ENCODE measurements at places on chromosomes 5 and 9.

- no peak for DNase-seq
These were observed 293.4 kb downstream of the YTHDC2 start for GRCh38 chr5:113806904-113807303.

GRCh38 chr9:96156171-96156974, 145.6 kb downstream of the HSD17B3 start:
- no peak for DNase-seq

- no peak for DNase-seq
These were observed 439.3 kb downstream of the DTWD2 start for GRCh38 chr5:118548761-118549720.

GRCh38 chr5:980966-981365, 27.6 kb upstream of the NKD2 start:
- no peak for DNase-seq

GRCh38 chr5:10507575-10508096, 56.2 kb upstream of the ANKRD33B start:
- no peak for DNase-seq

DNA sequence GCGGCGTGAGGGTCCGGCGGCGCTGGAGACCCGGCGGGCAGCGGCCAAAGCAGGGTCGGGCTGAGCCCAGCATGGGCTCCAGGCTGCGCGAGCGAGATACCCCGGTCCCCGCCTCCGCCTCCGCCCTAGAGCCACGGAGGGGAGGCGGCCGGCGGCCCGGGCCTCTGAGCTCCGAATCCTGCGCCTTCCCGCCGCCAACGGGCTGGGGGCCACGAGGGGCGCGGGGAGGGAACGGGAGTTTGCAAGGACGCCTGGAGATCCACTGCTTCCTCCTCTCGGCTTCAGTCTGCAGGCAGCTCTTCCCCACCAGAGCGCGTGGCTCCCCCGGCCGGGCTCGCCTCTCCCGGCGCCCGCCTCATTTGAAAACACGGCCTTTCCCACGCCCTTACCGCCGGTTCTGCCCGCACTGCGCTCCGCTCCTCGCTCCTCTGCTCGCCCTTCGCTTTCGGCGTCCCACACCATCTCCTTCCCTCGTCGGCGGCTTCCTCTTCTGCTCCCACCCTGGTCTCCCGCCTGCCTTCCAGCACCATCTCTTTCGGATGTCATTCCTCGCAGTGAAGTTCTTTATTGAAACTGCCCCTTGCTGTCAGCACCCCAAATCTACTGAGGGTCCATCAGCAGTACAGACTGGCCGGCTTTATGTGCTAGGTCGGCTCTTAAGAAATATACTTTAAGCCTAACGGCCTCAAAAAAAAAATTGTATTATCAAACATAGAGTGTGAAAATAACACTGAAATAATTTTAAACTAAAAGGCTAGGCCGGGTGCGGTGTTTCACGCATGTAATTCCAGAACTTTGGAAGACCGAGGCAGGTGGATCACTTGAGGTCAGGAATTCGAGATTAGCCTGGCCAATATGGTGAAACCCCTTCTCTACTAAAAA, 105.0 kb upstream of the FAM120A start:
- DNase-seq = no peak

GRCh38 chr9:107744873-107745272, 255.3 kb upstream of the KLF4 start:
- no peak for DNase-seq

DNA sequence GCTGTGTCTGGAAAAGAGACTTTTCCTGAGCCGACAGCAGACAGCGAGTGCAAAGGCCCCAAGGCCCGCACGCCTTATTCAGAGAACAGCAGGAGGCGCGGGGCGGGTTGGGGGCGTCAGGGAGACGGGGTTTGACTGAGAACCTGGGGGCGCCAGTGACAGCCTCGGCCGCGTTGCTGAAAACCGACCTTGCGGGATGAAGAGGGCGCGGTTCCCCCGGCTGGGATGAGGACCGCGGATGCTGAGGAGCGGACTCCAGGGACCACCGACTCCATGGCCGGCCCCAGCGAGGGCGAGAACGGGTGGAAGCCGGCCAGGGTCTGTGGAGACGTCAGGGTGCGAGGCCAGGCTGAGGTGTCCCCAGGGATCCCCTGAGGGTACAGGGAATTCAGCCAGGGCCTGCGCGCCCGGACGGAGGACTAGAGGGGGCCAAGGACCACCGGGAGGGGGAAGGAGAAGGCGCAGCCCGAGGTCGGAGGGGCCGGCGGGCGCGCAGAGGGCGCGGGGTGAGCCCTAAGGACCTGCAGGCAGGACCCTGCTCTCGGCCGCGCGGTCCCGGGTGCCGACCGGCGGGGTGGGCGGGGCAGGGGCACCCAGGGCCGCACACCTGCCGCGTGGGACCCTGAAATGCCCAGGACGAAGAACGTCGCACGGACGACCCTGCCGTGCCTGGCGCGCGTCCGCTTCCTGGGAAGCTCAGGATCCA, 837 bp upstream of the AHRR start:
- DNase-seq = no peak

GRCh38 chr9:135281791-135282737, 194.6 kb downstream of the OLFM1 start:
- no peak for DNase-seq

- no peak for DNase-seq
These were observed 121.2 kb downstream of the CEMIP2 start for GRCh38 chr9:71647094-71647591.

DNA sequence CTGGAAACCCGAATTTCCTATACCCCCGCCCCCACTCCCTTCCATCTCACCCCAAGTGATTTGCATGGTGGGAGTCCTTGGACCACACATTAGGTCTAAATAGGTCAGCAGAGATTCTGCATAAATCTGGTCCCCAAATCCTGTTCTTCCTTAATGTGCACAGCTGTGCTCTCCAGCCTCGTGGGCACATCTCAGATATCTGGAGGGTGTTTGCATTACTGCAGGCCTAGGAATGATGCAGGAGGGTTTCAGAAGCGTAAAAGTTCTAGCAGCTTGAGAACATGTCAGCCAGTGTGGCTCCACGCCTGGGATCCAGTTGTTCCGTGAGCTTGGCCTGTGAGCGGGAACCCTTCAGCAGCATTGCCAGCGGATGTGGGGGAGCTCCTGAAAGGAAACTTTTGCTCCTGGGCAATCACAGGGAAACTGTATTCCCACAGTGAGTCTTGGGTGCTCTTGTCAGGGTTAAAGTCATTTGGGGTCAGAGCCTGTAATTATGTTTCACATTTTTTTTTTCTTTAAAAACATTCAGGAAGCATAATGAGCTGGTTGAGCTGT, 12.9 kb downstream of the ARHGAP26 start:
- DNase-seq = no peak

DNA sequence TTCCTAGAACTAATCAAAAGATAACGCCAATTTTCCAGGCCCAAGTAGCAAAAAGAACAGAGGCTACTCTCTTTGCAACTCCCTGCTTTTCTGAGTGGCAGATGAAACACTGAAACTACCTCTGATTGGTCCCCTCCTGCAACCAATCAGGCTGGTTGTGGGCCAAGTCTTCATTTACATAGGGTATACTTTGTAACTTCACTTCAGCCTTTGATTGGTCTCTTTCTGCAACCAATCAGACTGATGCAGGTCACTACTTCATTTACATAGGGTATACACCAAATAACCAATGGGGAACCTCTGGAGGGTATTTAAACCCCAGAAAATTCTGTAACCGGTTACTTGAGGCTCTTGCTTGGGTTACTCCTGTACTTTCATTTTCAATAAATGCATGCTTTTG, 289.6 kb downstream of the MED10 start:
- no peak for DNase-seq

DNA sequence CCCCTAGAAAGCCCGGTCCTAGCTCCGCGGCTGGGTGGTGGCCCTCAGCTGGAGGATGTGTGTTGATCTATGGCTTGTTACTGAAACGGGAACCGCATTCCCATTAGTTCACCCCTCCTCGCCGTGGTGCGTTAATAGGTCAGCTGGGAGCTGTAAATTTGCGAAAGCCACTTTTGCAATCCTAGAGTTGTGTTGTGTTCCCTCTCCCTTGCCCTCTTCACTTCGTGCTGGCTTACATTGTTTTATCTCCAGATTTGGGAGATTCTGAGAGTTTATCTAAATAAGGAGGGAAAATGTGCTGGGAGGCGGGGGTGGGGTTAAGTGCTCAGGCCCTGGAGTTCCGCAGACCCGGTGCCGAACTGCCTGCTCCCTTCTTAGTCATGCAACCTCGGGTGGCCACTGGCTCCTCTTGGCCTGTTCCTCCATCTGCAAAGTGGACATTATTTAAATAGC, 62.8 kb downstream of the HMCN2 start:
- DNase-seq = no peak

DNA sequence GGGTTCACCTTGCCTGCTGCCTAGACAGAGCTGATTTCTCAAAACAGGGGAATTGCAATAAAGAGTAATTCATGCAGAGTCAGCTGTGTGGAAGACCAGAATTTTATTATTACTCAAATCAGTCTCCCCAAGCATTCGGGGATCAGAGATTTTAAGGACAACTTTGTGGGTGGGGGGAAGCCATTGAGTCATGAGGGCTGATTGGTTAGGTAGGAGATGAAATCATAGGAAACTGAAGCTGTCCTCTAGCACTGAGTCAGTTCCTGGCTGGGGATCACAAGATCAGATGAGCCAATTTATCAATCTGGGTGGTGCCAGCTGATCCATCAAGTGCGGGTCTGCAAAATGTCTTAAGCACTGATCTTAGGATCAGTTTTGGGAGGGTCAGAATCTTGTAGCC, 159.1 kb upstream of the MAP1B start:
- no peak for DNase-seq

GRCh38 chr9:92097997-92098482, 17.2 kb downstream of the SPTLC1 start:
- DNase-seq = no peak

GRCh38 chr9:121651295-121652020, at the start of gene DAB2IP:
Gene DAB2IP (plus strand): TSS chr9:121651634. CDS start chr9:121651776, 142 bp downstream.
- DNase-seq = no peak

DNA sequence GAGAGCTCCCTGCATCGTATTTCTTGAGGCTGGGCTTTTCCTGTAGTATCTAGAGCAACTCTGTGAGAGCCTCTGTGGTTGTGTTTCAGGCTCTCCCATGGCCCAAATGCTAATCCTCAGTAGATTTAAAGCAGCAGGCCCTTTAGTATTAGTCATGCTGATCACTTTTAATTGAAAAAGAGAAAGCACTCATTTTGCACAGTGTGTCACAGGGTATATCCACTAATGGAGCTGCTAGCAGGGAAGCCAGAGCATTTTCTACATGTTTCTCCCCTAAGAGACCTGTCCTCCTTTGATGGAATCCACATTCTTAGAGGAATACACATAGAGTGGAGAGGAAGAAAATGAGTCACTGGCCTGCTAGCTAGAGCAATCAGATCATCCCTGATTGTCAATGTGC, 348.5 kb downstream of the TMEM232 start:
- no peak for DNase-seq

DNA sequence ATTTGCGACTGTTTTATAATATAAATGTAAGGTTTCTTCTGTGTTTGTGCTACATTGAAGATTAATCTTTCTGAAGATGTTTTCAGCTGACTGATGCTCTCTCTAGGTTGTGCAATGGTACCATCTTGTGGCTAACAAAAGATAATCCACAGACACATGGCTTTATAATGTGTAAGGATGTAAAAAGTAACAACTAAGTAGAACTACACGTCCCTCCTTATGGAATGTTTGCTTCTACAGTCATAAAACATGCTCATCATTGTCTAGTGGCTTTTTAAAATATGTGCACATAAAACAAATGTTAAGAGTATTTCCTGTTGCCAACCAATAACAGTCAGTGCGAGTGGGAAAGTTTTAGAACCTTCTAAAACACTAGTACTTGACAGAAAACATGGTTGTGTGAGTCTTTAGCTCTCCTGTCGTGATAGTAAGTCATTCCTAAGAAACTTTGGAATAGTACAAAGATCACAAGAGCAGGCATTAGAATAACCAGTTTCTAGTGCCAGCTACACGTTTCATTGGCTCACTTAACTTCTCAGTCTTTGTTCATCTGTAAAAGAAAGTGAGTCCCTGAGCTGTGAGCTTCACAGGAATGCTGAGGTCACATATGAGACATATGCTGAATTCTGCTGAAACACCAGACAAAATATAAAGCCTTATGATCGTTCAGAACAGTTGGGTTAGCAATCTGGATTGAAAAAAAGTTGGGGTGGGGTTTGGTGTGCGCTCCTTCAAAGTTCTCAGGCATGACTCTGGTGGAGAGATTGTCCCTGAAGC, 75.7 kb upstream of the GLIS3 start:
- DNase-seq = no peak

- DNase-seq = no peak
These were observed 12.5 kb upstream of the SYNPO start for GRCh38 chr5:150627731-150628545.

DNA sequence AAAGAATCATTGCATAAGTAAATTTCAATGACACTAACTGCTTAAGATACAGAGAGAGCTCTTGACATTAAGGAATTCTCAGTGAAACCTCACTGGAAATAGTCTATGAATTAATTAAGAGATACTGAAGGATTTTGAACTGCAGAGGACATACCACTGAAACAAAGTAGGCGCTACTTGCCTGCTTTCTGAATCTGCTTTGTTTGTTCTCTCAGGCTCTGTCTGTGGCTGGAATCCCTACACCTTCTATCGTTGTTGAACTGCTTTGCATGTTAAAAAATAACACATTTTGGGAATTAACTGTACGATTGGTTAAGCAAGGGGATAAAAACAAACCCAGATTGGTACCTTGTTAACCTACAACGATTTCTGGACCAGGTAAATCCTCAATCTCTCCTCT, 435.2 kb downstream of the PDE4D start:
- no peak for DNase-seq

GRCh38 chr5:53350991-53351770, 129.2 kb upstream of the FST start:
- DNase-seq = no peak

- no peak for DNase-seq
These were observed 11.5 kb downstream of the SMIM3 start for GRCh38 chr5:150789943-150790611.

- DNase-seq = no peak
These were observed 94.2 kb downstream of the BARX1 start for GRCh38 chr9:93860694-93861658.

DNA sequence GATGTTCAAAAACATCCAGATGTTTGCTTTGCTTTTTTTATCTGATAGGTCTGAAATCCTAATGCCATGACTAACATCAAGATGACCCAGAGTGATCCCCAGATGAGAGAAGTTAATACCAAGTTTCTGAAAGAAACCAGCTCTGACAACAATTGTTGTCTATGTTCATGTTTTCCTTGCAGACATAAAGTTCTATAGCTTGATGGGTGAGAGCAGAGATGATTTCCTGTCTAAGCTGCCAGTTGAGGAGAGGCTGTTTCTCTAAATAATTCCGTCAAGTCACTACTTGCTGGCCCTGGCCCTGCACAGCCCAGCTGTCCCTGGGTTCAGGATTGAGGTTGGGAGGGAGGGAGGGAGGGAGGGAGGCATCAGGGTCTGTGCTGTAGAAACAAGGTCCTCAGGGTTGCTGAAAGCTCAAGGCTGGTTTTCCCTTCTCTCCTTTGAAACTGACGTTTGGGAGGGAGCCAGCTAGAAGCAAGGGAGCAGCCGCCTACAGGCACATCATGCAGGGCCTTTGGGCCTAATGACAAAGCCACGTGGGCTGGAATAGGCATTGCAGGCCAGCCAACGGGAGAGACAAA, 3.9 kb downstream of the SPARC start:
- no peak for DNase-seq

GRCh38 chr9:111180811-111181210, 142.5 kb upstream of the LPAR1 start:
- DNase-seq = no peak

Measured in GM12891 (cell line).